ENCODE measurements at places on chromosomes 1 and 21.

- DNase-seq = peak; percentile 68
These were observed 89.5 kb downstream of the SCMH1 start for GRCh38 chr1:41152622-41153044.

- DNase-seq = peak; percentile 65
These were observed 96.0 kb upstream of the BMP8A start for GRCh38 chr1:39395357-39395831.

DNA sequence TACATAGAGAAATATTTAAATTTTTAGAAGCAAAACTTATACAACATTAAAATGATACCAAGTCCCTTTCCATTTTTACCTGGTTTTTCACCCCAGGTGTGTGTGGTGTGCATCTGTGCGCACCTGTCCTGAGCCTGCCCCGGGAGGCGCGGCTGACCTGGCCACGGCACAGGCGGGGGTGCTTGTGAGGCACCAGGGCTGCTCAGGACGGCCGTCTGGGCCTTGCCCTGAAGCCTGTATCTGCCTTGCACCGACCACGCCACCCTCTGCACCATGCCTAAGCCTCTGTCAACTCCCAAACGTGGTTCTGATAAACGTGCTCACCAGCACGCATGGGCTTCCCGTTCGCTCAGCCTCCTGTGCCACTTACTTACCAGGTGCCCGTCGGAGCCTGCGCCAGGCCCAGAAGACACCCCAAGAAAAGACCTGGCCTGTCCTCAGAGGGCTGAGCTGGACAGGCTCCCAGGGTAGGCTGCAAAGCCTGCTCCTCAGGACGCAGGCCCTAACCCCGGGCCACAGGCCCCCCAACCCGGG is 20.9 kb downstream of the PANK4 start:
- DNase-seq = no peak

- no peak for DNase-seq
These were observed 322.8 kb downstream of the PLA2G4A start for GRCh38 chr1:187151555-187151954.

- DNase-seq = no peak
These were observed 20.9 kb upstream of the LRP8 start for GRCh38 chr1:53348486-53349368.

GRCh38 chr1:25816112-25816718 is 3.5 kb upstream of the MTFR1L start:
- DNase-seq = no peak

- no peak for DNase-seq
These were observed 1639.3 kb downstream of the KCNT2 start for GRCh38 chr1:194968916-194969315.

DNA sequence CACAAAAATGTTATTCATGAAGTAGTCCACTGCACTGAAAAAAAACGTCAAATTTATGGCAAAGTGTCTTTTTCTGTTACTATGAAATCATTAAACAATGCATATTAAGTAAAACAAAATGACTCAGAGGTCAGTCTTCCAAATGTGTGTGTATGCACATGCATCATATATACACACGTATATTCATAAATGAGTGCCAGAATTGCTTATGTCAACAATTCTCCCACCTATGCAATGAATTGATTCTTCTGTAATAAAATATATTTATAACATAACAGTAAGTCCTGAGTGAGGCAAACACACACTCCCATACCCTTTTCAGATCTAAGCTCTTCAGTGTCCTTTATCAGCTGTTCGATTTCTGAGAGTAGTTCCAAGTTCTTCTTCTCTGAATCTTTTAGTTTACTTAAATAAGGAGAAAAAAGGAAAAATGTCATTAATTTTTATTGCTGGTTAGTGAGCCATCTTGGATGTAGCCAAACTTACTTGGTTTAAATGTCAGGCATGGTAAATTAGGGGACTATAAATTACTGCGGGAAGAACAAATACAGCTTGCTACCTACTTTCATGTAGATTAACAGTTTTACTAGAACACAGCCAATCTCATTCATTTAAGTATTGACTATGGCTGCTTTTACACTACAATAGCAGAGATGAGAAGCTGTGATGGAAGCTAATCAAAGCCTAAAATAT is 131.9 kb downstream of the COQ8A start:
- no peak for DNase-seq

- no peak for DNase-seq
These were observed 12.1 kb upstream of the TSPEAR start for GRCh38 chr21:44723177-44724131.

DNA sequence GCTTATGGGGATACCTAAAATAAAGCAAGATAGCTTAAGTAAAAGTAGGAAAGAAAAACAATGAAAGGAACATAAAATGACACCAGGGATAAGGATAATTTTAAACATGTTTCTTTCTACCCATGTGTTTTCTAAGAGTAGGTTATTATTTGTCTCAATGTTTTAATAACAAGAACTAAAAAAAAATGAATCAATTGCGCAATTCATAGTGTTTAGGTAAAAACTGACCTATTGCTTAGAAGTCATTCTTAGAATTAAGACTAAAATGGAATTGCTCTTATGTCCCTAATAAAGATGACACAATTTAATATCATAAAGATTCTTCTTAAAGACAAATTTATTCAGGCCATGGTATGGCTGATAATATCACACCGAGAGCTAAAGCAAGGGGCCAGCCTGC is 58.0 kb upstream of the COL24A1 start:
- no peak for DNase-seq

GRCh38 chr21:41055266-41055665 is 112.7 kb upstream of the BACE2 start:
- DNase-seq = no peak

DNA sequence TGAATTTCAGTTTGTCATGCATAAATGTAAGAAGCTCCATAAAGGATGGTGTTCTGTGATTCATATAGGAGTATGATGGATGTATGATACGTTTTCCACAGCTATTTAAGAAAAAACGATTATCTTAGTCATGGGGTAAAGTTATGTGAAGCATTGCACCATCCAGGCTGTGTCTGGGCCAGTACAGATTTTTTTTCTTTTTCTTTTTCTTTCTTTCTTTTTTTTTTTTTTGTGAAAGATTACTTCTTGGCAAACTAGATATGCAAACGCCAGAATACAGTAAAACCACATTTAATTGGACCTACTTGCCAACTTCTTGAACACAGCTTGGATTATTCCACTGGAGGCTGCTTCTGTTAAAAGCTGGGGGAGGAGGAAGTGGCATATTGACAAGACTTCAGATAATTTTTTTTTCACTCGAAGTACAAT is 14.9 kb downstream of the ZBTB18 start:
- peak; percentile 50 for DNase-seq

GRCh38 chr21:32048353-32048752 is 175.5 kb downstream of the HUNK start:
- no peak for DNase-seq

All from RWPE1 (cell line).